ENCODE measurements at places on chromosomes 11 and 22.

GRCh38 chr11:46010100-46010499 is 87.6 kb downstream of the LARGE2 start:
- DNase-seq = no peak

GRCh38 chr11:121615501-121615900 is 162.7 kb upstream of the SORL1-AS1 start:
- no peak for DNase-seq

DNA sequence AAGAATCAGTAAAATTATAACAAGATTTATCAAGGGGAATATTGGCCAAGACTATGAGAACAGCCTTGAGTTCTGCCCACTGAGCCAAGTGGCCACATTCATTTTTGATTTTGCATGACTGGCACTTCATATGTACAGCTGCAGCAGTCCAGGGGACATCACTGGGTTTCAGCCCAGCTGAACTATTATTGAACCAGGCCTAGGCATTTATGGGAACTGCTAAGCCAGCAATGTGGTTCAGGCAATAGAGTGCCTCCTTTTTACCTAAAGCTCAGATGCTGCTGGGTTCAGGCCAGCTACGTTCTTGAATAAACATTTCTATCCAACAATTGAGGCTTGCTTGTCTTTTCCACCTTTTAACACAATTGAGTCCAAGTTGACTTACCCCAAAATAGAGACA is 196.9 kb downstream of the MSANTD4 start:
- DNase-seq = no peak

- DNase-seq = no peak
Observed at GRCh38 chr22:35446365-35446764, 46.4 kb downstream of the MCM5 start.

DNA sequence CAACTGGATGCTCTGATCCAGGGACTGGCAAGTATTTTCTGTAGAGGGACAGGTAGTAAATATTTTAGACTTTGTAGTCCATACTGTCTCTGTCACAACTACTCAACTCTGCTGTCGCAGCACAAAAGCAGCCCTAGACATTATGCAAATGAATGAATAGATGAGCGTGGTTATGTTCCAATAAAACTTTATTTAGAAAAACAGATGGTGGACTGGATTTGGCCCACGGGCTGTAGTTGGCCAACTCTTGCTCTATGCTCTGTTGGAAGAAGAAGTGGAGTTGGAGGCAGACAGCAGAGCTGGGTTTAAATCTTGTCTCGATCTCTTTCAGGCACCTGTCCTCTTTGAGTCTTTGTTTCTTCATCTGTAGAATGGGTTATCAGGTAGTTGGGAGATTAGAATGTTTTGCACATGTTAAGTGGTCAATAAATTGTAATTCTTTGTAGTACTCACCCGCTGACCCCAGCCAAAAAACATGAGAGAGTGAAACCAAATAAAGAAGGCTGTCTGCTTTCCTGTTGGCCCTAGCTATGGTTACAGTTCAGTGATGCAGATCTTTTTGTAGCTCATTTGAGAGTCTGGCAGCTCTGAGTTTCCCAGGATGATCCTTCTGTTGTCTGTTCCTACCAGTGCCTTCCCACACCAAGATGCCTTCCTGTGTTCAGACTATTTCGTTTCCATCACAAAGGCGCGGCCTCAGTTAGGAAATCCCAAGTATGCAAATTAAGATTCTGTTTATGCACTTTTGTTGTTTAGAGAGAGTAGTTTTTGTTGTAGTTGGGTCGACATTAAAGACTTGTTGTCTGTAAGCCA is 198.1 kb upstream of the SEZ6L start:
- DNase-seq = no peak

- DNase-seq = peak; percentile 93
Observed at GRCh38 chr22:44975427-44976262, 34.2 kb downstream of the PHF21B start.

- DNase-seq = no peak
Observed at GRCh38 chr11:17568944-17569343, 21.9 kb downstream of the OTOG start.

- no peak for DNase-seq
Observed at GRCh38 chr11:86931548-86932258, 23.5 kb downstream of the FZD4 start.

GRCh38 chr22:46052801-46053562 is 76.0 kb upstream of the WNT7B start:
- DNase-seq = peak; percentile 58

GRCh38 chr22:47433627-47434026 is 671.2 kb downstream of the TBC1D22A start:
- no peak for DNase-seq

- DNase-seq = no peak
Observed at GRCh38 chr11:95661162-95661561, 128.4 kb downstream of the FAM76B start.

- no peak for DNase-seq
Observed at GRCh38 chr11:65709661-65710060, 2.4 kb upstream of the KAT5 start.

DNA sequence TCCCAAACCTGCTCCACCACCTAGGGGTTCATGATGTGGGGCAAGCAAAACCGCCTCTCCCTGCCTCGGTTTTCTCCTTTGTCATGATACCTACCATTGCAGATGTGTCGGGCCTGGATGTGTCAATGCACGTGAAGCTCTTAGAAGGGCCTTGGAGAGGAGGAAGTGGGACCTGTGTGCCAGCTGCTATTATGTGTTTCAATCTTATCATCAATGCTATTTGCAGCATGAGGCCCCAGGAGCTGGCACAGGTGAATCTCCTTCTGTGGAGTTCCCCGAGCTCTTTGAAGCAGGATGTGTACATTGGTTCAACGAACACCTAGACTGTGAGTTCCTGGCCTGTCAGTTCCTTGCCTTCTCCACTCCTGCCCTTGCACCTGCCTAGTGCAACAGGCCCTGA is 331.6 kb downstream of the CTTN start:
- DNase-seq = no peak

- no peak for DNase-seq
Observed at GRCh38 chr11:117966908-117967307, 19.3 kb upstream of the IL10RA start.

GRCh38 chr11:118084247-118084646 is 2.5 kb downstream of the SMIM35 start:
- peak; percentile 93 for DNase-seq

DNA sequence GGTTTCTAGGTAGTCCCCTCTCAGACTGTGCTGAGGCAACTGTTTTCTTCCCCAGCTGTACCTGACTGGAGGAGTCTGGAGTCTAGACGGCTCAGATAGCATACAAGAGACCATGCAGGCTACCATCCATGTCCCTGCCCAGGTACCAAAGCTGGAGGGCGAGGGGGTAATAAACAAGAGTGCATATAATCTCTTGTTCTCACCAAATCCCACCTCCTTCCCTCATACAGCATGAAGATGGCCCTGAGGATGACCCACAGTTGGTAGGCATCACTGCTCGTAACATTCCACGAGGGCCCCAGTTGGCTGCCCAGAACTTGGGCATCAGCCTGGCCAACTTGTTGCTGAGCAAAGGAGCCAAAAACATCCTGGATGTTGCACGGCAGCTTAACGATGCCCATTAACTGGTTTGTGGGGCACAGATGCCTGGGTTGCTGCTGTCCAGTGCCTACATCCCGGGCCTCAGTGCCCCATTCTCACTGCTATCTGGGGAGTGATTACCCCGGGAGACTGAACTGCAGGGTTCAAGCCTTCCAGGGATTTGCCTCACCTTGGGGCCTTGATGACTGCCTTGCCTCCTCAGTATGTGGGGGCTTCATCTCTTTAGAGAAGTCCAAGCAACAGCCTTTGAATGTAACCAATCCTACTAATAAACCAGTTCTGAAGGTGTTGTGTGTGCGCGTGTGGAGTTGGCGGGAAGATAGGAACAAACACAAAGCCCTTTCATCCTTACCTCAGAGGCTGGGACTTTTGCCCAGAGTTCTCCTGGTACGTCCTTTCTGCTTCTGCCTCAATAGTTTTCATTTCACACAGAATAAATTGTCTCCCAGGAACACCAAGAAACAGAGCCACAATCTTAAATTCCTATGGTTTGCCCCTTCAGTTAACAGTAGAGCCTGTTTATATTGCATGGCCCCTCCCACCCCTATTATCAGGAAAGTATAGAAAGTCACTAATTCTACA is 8.5 kb downstream of the HMBS start:
- no peak for DNase-seq
